Fibroblast of villous mesenchyme (primary cell): ENCODE measurements at places on chromosomes 5 and 9. TPM values are rescaled to one million over a fixed set of nuclear protein-coding genes. Genes with fewer than 3 reads are reported as not detected.

Gene SHC3
- total RNA-seq = 7.4 and 11.7 TPM in 2 replicates

- peak; percentile 30 for DNase-seq
Measured at GRCh38 chr9:91220491-91221135, 141.1 kb downstream of the AUH start.

GRCh38 chr5:141779503-141779973, 97.5 kb upstream of the ARAP3 start:
- no peak for DNase-seq

DNA sequence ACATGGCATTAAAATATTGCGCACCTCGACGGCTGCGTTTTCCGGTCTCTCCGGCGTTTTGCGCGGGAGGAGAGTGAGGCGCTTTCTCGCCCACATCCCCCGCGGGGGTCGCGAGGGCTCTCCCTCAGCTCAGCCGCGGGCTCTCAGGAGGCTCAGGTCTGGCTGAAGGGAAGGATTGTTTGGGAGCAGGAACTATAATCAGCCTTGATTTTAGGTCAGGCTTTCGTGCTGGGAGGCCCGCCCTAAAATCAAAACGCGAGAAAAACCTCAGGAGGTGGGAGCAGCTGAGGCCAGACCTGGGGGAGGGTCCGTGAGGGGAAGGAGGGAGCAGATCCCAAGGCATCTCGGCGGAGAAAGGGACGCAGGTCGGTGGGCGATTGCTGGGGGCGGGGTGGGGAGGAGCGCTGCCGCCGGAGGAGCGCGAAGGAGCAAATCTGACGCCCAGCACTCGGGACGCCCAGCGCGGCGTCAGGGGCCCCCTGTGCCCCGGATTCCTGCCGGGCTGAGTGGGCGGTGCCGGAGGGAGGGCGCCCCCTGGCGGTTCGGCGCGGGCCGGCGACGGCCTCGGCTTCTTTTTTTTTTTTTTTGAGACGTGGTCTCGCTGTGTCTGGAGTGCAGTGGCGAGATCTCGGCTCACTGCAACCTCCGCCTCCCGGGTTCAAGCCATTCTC, 18.7 kb upstream of the RNF130 start:
- peak; percentile 59 for DNase-seq

Gene MEGF9
- 4.3 and 5.5 TPM in 2 replicates for total RNA-seq

- DNase-seq = no peak
Measured at GRCh38 chr5:145068721-145069120, 766.4 kb downstream of the PRELID2 start.

DNA sequence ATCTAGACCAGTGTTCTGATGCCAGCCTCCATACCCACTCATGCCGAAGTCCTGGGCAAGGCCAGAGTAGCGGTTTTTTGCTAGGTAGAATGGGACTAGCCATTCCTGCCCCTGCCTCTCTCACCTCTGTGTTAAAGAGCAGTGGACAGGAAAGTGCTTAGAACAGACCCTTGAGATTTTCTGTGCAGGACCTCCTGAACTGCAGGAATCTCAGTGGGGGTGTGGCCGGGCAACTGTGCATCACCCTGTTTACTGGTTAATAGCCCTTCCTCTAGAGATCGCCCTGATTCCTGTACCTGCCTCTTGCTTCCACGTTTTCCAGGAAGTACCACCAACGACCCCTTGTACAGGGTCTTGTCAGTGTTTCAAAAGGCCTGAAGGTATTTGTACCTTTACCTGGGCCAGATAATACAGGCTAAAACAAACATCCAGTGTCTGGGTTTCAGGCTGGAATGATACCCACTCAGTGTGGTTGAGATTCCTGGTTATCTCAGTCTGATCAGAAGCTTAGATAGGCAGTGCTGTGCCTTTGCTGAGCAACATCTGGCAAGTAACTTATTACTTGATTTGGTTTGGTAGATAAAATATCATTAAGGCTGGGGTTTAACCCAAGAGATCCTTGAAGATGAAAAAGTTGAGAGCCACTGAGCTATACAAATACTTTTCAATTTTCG, 65.9 kb downstream of the RGS3 start:
- no peak for DNase-seq

DNA sequence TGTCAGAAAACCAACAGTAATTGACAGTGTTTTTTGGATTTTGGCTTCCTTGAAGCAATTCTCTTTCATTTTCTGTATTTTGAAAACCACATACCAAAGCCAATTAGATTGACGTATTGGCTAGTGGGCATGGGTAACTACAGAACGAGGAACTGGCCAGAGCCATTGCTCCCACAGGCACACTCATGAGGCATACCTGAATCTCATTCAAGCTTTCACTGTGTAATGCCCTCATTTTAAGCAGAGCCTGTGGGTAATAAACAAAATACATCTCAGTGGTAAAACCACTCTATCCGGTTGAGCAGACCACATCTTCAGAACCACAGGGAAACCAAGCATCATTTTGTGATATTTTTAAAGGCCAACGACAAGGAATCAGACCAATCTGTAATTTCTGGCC, 394.1 kb downstream of the ZNF608 start:
- DNase-seq = no peak

Gene CNTLN
- total RNA-seq = 11.3 and 13.0 TPM in 2 replicates

- DNase-seq = peak; percentile 17
Measured at GRCh38 chr9:128787659-128788058, 606 bp downstream of the TBC1D13 start.

Gene FBN2
- 81.6 and 137 TPM in 2 replicates for total RNA-seq

- DNase-seq = peak; percentile 36
Measured at GRCh38 chr9:88992556-88992955, 1.3 kb downstream of the S1PR3 start.

Gene ZNF782
- total RNA-seq = 4.5 and 5.6 TPM in 2 replicates

GRCh38 chr9:134902936-134903335, 14.8 kb downstream of the FCN1 start:
- DNase-seq = no peak

- DNase-seq = no peak
Measured at GRCh38 chr5:151280443-151280842, 23.1 kb downstream of the SLC36A3 start.

Gene ALDOB
- not detected in 2 replicates for total RNA-seq

Gene PCDHB3
- total RNA-seq = 0.32 and 0.43 TPM in 2 replicates

GRCh38 chr9:130144703-130145102, 27.5 kb upstream of the NCS1 start:
- no peak for DNase-seq

Gene CBY3
- 0.32 TPM in 1 of 2 replicates, not detected in the other for total RNA-seq

- peak; percentile 29 for DNase-seq
Measured at GRCh38 chr9:135797507-135798262, 95.7 kb downstream of the KCNT1 start.

- DNase-seq = peak; percentile 50
Measured at GRCh38 chr5:35183556-35183955, 46.7 kb downstream of the PRLR start.

DNA sequence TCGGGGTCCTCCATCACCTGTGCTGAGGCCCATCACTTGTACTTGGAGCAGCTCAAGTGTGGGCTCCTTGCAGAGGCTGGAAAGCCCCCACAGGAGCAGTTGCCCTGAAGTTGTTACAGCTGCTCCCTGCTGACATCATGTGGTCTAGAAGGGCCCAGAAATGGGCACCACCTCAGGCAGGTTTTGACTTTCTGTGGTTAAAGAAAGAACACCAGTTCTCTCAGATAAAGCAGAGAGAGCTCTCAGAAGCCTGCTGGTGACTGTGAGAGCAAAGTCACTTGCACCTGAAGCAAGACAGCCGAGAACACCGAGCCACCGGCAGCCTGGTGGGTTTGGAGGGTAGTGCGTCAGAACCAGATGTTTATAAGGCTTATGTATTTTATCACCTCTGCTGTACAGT, 70.4 kb downstream of the MVB12B start:
- DNase-seq = no peak

DNA sequence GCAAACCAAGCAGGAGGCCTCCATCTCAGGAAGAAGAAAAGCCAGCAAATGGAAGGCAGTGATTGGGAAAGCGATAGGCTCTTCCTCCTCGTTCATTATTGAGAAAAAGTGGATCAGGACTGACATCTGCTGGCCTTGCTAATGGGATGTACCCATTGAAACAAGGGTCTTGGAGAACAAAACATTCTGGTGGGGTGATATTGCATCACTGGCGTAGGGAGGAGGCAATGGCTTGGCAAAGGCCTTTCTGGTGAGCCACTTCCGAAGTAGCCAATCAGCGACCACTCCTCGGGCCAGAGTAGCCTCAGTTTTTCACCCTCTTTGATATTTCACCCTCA, 86.7 kb upstream of the NFIB start:
- DNase-seq = peak; percentile 66

Gene MCCC2
- 23.2 and 25.9 TPM in 2 replicates for total RNA-seq

Gene PCDHB6
- under 0.01 TPM in 2 replicates for total RNA-seq

DNA sequence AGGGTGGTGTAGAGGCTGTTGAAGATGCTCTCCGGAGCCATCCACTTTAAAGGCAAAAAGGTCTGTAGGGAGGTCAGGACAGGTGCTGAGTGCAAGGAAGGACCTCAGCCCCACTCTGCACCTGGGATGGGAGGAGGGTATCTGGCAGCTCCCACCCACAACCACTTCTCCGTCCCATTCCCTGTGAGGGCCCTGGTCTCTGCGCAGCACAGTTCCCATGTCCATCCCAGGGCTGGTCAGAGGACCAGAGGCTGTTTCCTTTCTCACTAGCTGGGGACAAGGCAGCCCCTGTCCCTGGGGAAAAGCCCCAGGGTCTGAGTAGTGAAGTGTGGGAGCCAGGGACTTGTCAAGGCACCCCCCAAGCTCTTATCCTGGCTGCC, 33.7 kb upstream of the CSF1R start:
- DNase-seq = no peak

DNA sequence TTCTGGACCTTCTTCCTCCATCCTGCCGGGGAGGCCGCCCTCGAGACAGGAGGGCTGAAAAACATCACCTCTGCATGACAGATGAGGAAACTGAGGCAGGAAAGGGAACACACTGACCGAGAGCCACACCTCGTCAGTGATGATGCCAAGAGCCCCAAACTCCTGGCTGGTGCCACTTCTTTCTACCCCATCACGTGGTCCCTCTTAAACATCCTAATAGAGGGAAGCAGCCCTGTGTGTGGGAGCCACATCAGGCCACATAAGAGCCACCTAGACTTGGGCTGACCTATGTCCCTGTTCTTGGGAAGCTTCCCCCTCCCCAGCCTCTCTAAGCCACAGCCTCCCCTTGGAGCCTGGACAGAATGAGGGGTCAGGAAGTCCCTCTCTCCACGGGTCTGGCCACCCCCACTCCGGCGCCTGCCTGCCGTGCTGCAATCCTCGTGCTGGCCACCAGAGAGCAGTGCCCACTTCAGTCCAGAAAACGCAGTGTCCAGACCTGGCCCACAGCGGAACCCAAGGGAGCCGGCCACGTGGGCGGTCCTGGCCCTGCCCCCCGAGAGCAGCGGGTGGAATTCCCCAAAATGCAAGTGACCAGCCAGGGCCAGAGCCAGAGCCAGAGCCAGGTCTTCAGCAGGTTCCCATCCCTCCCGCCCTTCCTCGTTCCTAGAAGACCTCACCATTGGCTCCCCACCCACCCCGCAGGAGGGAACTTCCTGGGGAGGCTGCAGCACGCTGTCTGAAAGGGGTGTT, 54.7 kb upstream of the SARDH start:
- peak; percentile 74 for DNase-seq

Gene CDKN2B-AS1
- 5.2 and 9.5 TPM in 2 replicates for total RNA-seq

Gene PDE6A
- under 0.01 TPM in 1 of 2 replicates, not detected in the other for total RNA-seq

DNA sequence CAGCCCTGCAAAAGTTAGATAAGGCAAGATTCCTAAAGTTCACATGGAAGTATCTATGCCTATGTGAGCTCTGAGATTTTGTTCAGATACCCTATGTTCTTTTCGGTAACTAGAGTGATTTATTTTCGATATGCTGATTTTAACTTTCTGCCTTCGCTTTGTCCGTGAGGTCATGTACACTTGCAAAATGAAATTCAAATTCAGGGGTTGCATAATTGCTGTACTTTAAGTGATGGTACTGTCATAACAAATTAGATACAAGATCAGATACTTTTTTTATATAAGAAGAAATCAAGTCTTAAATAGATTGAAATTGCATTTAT, 350 bp upstream of the ECPAS start:
- peak; percentile 68 for DNase-seq

DNA sequence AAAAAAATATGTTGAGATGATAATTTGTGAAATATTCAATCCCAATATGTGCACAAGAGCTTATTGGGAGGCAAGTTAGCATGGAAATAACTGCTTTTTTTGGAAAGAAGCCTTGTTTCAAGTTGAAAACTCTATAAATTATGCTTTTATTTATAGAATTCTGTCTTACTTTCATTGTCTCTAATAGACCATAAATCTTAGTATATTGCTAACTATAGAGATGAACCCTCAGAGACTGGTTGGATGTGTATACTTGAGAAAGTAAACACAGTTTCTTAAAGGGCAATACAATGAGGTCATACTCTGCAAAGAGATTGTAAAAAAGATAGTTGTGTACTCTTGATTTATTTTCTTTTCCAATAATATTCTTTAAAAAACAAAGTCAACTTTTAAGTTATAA, 530.3 kb downstream of the SPATA31D1 start:
- DNase-seq = no peak

- no peak for DNase-seq
Measured at GRCh38 chr5:60701321-60701968, 1.5 kb upstream of the DEPDC1B start.

Gene FOXI1
- total RNA-seq = not detected in 2 replicates

DNA sequence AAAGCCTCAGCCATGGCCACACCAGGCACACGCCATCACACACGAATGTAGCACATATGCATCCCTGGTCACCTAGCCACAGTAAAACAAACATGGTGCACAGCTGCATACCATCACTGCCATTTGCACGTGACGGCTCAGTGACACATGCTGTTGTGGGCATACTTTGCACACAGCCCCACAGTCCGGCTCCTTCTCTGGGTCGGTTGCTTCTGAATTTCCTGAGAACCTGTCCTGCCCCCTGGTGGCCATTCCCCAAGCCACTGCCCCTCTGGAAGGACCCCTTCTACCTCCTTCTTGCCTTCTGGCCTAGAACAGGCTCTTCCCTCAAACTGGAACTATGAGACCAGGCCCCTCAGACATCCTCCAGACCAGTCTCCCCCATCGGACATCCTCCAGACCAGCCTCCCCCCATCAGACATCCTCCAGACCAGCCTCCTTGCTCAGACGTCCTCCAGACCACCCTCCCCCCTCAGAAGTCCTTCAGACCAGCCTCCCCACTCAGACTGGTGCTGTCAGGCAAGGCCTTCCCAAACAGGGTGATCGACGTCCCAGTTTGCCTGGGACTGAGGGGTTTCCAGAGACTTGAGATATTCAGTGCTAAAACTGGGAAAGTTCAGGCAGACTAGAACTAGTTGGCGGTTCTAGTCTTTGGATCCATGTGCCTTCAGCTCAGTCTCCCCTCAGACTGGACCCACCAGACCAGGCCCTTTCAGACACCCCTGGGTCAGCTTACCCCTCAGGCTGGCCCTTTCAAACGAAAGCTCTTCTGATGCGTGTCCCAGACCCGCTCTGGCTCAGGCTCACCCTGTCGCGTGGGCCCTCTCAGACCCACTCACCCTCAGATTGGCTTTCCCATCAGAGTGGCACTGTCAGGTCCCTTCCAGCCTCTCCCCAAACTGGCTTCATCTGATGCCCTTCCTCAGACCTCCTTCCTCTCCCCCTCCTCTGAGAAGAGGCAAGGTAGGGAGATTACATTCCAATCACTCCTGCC, 24.3 kb upstream of the ENHO start:
- peak; percentile 62 for DNase-seq

Gene CMYA5
- total RNA-seq = 1.3 and 1.7 TPM in 2 replicates

Gene FXN
- 2.6 TPM in 2 replicates for total RNA-seq

- peak; percentile 52 for DNase-seq
Measured at GRCh38 chr5:16727755-16728325, 111.0 kb upstream of the RETREG1 start.

GRCh38 chr9:93451849-93452709, 594 bp downstream of the FAM120A start:
- DNase-seq = peak; percentile 52

- DNase-seq = no peak
Measured at GRCh38 chr5:8844206-8844605, 701.7 kb downstream of the SEMA5A start.
